ENCODE measurements at places on chromosomes 3 and 15. TPM values are rescaled to one million over a fixed set of nuclear protein-coding genes. Genes with fewer than 3 reads are reported as not detected.

GRCh38 chr3:197737319-197737649, 580 bp upstream of the RUBCN start:
- no peak for DNase-seq

DNA sequence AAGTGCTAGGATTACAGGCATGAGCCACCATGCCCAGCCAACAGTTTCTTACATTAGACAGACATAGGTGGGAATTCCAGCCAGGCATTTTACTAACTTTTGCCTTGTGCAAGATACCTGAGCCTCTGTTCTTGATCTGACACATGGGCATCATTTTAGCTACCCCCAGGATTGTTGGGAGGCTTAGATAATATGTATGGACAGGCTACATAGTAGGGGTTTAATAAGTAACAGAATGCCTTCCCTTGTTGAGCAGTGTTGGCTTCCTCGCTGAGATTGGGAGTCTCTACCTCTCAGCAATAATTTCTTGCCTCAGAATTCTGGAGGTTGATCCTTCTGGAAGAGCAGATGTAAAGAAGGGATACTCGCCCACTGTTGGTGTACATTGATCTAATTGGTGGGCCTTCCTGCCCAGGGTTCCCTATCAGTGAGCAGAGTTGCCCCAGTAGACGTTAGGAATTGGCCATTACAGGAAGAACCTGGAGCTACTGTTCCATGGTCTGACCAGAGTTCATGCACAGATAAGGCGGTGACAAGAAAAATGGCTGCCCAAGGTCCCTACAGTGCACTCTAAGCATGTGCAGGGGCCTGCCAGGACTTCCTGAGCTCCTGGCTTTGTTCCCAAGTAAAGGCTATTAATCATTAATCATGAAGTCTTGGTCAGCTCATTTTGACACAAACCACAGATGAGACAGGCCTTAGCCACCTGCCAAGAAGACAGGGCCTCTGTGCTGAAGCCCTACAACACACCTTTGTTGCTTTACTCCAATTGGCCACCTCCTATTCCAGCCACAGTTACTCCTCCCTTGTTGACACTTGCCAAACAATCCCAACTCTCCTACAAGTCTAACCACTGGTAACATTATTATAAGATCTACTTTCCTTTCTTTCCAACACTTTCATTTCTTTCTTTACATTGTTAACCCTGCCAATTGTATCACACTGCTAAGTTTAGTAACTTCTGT, 5.0 kb upstream of the IL17RE start:
- DNase-seq = no peak

DNA sequence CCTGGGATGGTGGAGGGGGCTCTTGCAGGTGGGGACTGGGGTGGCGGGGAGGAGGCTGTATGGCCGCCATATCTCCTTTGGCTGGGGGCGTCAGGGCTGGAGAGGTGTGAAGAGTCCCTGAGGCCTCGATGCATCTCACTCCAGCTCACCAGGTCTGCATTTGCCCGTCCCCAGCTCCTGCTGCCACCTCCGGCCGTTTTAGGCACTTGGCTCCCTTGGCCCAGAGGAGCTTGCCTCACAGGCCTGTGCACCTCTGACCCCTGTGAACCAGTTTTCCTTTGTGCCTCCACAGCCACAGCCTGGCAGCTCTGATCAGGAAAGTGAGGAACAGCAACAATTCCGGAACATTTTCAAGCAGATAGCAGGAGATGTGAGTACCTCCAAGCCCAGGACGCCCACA, 49.7 kb downstream of the CAPN3 start:
- no peak for DNase-seq

- no peak for DNase-seq
Observed at GRCh38 chr3:156108616-156109015, 11.8 kb upstream of the KCNAB1 start.

- DNase-seq = no peak
Observed at GRCh38 chr3:188827103-188827502, 344.7 kb upstream of the TPRG1 start.

PLXNA1 gene
- total RNA-seq = 65.5 TPM

GRCh38 chr3:14533457-14533958, 6.6 kb downstream of the GRIP2 start:
- no peak for DNase-seq

GRCh38 chr15:80588801-80589200, 106.3 kb upstream of the ABHD17C start:
- DNase-seq = no peak

GRCh38 chr3:167886690-167887089, 151.2 kb downstream of the SERPINI1 start:
- DNase-seq = no peak

GRCh38 chr3:122893754-122894668, 99.1 kb downstream of the SLC49A4 start:
- no peak for DNase-seq

- DNase-seq = no peak
Observed at GRCh38 chr3:60657972-60658371, 593.3 kb downstream of the FHIT start.

DNA sequence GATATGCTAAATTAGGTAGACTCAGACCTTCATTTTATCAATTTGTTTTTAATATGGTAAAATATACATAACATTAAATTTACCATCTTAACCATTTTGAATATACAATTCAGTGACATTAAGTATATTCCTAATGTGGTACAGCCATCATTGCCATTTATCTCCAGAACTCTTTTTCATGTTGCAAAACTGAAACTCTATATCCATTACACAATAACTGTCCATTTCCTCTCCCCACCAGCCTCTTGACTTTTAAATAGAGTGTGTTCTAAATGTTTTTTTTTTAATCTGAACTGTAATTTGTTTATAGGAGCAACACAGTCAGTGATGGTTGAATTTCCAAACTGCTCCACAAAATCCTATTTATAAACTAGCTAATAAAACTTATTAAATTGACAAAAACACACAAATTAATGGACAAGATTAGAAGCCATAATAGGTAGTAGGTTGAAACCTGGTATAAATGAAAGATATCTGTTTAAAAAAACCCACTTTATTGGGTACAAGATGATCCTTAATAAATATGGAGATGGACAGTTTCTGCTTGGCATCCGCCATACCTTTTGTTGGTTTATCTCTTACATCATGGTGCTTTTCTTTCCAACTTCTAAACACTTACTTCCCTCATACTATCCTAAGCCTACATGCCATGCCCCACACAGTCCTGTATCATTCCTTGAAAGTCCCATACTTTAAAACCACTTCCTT, 142.4 kb downstream of the ZPLD1 start:
- DNase-seq = no peak

- peak; percentile 51 for DNase-seq
Observed at GRCh38 chr15:85748176-85748575, 46.5 kb downstream of the KLHL25 start.

DNA sequence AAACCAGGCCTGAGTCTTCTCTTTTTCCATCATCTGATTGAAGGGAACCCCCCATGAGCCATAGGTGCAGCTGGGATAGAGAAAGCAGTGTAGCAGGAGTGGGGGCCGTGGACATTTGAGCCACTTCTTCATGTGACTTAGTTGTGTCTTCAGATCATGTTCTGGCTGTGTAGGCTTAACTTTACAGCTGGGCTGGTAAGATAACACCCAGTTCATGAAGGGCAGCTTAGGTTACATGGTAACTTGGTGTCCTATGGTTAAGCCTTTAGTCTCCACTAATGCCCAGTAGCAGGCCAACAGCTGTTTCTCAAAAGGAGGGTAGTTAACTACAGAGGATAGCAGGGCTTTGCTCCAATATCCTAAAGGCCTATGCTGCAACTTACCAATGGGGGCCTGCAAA, 11.4 kb upstream of the SNRPN start:
- DNase-seq = no peak

DNA sequence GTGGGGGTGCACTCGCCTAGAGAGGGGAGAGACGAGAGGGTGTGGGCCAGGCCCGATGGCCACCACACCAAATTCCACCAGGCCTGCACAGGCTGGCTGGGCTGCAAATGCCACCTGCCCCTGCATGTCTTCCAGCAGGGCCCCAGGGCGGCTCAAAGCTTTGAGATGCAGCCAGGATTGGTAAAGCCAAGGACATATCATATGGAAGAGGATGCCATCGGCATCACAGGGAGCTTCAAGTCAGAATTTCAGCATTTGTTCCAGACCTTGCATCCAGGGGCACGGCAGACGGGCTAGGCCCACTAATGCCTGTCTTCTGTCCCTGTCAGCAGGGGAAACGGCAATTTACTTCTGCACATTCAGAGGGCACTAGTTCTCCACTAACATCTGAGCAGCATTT, 97.8 kb downstream of the NUP210 start:
- no peak for DNase-seq

ADIPOQ gene
- not detected for total RNA-seq

GRCh38 chr3:83457551-83457950, 1501.2 kb upstream of the CADM2 start:
- DNase-seq = no peak

SLC15A2 gene
- 0.40 TPM for total RNA-seq

SLC22A13 gene
- 1.2 TPM for total RNA-seq

GRCh38 chr15:93948726-93949125, 282.6 kb upstream of the MCTP2 start:
- no peak for DNase-seq

- DNase-seq = no peak
Observed at GRCh38 chr3:129688271-129688895, 81.9 kb upstream of the PLXND1 start.

CFAP92 gene
- total RNA-seq = not detected

DNA sequence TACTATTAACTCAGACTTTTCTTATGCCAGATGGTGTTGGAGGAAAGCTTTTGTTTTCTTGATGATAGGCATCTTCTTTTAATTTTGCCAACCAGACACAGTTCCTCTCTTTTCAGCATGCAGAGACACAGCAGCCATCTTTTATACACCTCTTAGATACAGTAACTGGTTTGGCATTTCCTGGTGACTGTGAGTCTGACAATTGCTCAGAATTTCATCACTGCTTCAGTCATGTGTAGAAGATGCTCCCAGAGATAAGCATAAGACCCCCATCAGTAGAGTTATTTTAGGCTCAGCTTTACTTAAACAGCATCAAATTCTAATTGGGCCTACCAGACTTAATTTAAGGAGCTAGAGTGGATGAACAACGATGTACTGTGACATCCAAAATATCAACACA, 779.0 kb downstream of the SQOR start:
- no peak for DNase-seq

TPRA1 gene
- total RNA-seq = 49.7 TPM

DNA sequence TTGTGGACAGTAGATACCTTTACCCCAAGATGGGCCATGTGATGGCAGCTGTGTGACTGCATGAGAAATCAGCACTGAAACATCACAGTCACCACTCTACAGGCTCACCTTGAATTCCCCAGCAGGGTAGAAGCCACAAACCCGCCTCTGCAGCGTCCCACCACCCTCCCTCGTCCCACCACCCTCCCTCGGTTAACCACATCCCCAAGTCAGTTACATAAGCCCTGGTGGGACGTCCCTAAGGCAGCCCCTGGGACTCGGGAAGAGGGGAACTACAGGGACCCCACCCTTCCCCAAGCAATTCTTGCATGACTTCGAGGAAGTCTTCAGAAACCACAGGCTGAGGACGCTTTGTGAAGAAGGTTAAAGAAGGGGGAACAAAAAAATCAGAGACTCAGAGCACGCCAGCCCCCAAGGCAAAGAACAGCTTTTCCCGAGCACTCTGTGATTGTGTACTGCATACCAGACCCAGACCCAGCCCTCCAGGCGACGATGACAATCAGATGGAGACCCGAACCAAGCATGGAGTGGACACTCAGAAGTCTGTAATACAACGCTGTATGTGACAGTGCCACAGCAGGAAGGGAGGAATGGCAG, 60.5 kb downstream of the SH3BP5 start:
- DNase-seq = peak; percentile 54

GRCh38 chr15:32956006-32956405, 238.2 kb downstream of the GREM1 start:
- no peak for DNase-seq

GRCh38 chr15:58201516-58201915, 63.3 kb downstream of the AQP9 start:
- no peak for DNase-seq

- peak; percentile 62 for DNase-seq
Observed at GRCh38 chr3:195251336-195252065, 19.5 kb downstream of the XXYLT1 start.

SH3GL3 gene
- not detected for total RNA-seq

P2RY14 gene
- not detected for total RNA-seq

- DNase-seq = no peak
Observed at GRCh38 chr3:49788056-49788455, 1.7 kb upstream of the IP6K1 start.

GOLGA8T gene
- 0.94 TPM for total RNA-seq

- DNase-seq = no peak
Observed at GRCh38 chr3:18086760-18087159, 338.4 kb downstream of the SATB1 start.

- no peak for DNase-seq
Observed at GRCh38 chr15:85754989-85755388, 39.7 kb downstream of the KLHL25 start.

DNA sequence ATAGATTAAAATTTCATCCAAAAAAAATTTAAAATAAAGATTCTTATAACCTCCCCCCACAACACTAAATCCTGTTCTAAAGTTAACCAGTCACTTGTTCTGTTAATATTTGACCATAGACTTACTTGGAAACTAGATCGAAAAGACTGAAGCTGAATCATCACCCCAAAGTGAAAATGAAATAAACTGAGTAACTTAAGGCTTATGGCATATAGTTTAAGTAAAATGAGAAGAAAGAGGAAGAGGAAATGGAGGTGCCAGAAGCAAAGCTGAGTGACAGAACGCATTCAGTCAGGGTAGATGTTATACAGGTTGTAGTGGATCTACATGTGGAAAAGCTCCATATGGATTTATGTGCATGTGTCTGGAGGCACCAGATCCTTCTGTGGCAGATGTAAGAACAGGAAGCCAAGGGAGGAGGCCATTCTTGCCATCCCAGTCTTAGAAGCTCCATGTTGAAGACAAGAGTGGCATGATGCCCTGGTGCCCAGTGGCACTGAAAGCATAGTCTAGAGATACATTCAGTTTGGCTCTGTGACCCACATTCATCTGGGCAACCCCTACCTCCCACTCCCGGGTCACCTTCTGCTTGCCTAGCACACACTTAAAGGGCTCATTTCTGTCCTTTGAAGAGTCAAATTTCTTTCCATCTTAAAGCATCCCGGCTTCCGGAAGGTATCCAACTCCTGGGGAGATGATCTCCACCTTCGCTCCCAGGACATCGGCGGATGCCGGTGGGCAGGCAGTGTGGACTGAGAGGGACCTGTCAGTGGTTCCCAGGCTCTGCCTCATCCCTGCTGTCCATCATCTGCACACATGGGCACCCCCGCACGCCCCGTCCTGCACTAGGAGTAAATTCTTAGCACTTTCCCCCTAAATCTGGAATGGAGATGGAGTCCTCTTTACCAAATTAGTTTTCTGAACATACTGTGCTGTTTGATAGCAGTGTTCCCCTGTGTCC, 90.8 kb downstream of the NEO1 start:
- DNase-seq = no peak

DNA sequence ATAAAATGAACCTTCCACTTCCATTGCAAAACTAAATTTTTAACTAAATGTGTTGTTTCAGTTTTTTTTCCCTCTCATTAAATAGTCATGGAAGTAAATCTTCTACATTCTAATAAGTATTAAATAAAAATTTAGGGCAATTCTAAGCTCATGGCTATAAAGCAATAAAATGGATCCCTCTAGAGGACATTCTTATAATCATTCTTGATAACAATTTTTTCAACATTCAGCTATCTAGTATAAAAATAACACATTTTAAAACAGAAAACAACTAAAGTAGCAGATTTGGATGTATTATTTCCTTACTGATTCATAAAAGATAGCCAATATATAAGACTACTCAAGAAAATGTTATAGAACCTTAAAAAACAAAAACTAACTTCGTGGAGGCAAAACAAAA, 393.1 kb downstream of the PLOD2 start:
- DNase-seq = no peak

RBPMS2 gene
- 4.8 TPM for total RNA-seq

GRCh38 chr3:139127101-139127500, 82.4 kb upstream of the PRR23C start:
- no peak for DNase-seq
